Stimulated activated CD4-positive, alpha-beta T cell treated with anti-CD3 and anti-CD28 coated beads, Interleukin-1b, Interleukin-23, amount 100 ng/mL, for 1 hour (primary cell): ENCODE measurements at places on chromosomes 12 and 14.

DNA sequence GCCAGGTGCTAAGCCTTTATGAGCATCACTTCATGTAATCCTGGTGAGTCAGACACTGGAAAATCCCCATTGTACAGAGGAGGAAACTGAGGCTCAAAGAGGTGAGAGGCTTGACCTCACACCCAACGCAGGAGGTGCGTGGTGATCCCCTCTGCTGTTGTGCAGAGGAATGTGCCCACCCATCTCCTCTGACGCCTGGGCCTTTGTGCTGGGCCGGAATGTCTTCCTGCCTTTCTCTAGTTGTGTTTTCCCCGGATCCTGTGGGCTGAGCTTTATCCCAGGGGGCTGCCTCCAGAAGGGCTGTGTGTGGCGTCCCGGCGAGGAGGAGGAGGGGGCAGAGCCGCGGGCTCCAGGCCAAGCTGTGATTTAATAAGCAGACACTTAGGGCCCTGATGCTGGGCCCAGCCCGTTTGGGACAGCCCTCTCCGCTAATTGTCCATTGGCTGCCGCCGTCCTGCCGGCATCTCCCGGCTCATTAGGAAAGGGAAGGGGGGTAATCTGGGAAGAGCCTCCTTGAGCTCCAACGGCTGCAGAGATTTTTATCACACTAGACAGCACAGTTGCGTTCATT lies 653.6 kb downstream of the MED13L start:
- no peak for DNase-seq

- no peak for DNase-seq
Measured at GRCh38 chr14:103317976-103318580, 16.0 kb upstream of the EIF5 start.

DNA sequence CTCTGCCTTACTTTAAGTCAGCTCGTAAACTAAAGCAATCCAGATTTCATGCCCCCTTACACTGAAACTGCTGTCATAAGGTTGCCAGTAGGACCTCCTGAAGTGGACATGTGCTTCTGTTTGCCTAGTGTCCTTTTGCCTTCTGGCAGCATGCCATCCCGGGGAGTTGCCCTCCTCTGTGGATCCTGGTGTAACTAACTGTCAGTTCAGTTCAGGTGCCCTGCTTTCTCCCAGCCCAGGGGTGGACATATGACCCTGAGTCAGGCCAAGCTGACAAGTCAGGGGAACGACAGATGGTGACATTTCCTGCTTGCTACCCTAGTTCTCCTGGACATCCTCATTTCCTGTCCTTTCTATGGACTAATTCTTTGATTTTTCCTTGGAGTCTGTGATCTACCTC lies 25.6 kb downstream of the AKAP6 start:
- DNase-seq: no peak

DNA sequence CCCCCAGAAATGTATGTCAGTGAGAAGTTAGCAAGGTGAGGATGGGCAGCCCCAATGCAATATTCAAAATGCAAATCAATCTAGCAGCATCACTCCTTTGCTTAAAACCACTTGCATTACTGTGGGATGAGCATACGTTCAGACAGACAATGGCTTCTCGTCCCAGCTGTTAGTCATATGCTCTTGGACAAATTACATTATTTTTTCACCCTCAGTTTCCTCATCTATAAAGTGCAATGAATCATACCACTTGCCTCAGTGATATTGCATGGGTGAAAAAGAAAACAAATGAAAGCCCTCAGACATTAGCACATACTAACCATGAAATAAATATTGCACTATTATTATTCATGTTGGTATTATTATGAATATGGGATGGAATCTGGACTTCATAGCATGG lies 132.3 kb downstream of the C12orf75 start:
- no peak for DNase-seq

- DNase-seq: no peak
Measured at GRCh38 chr12:118870551-118870950, 110.8 kb upstream of the SRRM4 start.

DNA sequence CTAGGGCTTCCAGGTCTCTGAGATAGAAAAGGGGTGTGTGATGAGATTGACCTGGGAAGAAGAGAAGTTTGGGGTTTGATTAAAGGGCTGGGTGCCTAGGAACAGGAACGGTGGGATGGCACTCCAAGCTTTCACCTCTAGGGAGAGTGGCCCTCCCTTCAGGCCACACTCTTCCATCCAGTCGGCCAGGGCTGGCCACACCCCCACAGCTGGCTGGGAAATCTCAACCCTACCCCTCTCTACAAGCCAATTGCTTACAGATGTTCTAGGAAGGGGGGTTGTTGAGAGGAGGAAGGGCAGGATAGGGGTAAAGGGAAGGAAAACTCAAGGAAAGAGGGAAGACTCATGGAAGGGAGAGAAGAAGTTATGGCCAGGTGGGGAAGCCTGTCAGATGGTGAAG lies 6.6 kb upstream of the ITGA5 start:
- no peak for DNase-seq

GRCh38 chr12:15194456-15195368 lies 26.5 kb downstream of the RERG start:
- DNase-seq: no peak

GRCh38 chr14:69749956-69750355 lies 17.0 kb upstream of the SRSF5 start:
- no peak for DNase-seq

- DNase-seq: no peak
Measured at GRCh38 chr14:66509874-66510273, 1.9 kb downstream of the GPHN start.

DNA sequence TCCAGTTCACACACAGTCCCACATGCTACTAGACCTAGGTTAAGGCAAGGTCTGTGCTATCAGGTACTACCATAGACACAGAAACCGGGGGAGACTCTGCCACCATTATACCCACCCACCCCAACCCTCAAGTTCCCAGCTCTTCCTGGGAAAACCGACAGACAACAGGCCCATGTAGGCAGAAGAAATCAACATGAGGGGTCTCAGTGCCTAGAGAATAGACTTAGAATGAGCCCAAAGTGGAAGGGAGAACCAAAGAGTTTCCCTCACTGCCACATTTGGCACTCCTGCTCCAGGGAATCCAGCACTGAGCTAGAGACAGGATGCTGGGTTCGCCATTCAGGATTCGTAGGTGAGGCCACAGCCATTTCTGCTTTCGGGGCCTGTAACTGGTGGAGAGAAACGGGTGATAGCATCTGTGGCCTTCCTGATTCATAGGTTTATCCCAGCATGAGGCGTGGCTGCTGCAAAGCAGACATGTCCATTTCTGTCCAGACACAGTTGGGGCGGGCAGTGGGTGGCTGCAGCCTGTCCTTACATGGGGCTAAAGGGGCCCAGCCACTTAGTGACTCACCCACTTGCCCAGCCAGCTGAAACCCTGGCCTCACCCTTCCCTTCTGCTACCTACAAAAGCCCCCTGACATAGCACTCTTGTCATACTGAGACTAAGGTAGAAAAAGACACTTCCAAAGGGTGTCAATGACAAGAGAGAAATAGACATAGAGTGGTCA lies 69.4 kb downstream of the IRF2BPL start:
- no peak for DNase-seq

GRCh38 chr12:65585648-65586602 lies 238.4 kb upstream of the HMGA2 start:
- DNase-seq: no peak

DNA sequence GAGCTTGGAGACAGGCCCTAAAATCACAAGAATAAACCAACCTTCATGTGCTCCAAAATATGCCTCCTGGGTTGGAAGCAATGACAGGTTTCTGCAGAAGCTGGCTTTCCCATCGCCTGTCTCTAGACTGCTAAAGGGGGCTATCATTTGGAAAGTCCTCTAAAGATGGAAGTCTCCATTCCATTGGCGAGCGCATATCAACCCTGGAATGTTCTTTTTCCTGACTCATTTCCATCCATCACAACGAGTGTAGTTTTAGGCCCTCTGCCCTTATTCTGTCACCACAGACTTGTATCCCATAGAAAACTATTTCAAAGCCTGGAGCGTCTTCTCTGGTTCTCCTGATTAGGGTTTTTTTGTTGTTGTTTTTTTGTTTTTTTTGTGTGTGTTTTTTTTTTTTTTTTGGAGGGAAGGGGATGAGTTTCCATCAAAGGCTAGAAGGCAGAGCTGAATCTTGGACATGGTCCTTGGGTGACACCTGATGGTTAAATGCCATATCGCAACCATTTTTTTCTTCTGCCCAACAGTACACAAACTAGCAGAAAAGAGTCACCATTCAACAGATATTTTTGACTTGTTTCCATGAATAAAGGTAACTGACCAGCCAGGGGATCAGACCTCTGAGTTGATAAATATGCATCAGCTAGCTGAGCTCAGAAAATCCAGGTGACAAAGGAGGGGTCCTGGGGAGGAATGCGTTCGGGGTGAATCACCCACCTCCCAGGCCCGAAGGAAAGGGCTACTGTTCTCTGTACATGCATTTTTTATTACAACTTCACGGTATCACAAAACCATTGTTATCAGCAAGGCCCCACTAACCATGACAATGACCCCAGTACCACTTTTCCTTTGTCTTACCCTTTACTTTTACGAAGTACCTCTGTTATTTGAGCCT lies 40.5 kb downstream of the KCNA5 start:
- no peak for DNase-seq

DNA sequence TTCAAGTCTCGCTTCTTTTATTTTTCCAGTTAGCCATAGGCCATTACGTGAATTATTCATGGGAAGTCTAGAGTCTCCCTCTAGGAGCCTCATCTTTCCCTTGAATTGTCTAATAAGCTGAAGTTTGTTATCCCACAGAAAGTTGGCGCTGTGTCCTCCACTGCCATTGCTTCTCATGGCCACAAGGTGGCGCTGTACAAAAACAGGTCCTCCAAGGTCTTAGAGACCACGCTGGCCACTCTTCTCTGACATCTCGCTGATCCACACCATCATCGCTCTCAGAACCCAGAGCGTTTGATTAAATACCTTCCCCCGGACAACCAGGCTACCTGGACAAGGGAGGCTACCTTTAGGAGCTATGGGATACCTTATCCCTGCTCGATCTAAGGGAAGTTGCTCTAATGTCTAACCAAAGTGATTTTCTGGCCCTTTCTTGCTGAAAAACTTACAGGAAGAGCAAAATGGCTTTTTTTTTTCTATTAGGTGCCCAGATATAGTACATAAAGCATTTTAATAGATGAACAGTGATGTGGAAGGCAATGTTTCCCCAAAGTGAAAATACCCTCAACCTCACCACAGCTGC lies 110.0 kb downstream of the CCDC60 start:
- no peak for DNase-seq

DNA sequence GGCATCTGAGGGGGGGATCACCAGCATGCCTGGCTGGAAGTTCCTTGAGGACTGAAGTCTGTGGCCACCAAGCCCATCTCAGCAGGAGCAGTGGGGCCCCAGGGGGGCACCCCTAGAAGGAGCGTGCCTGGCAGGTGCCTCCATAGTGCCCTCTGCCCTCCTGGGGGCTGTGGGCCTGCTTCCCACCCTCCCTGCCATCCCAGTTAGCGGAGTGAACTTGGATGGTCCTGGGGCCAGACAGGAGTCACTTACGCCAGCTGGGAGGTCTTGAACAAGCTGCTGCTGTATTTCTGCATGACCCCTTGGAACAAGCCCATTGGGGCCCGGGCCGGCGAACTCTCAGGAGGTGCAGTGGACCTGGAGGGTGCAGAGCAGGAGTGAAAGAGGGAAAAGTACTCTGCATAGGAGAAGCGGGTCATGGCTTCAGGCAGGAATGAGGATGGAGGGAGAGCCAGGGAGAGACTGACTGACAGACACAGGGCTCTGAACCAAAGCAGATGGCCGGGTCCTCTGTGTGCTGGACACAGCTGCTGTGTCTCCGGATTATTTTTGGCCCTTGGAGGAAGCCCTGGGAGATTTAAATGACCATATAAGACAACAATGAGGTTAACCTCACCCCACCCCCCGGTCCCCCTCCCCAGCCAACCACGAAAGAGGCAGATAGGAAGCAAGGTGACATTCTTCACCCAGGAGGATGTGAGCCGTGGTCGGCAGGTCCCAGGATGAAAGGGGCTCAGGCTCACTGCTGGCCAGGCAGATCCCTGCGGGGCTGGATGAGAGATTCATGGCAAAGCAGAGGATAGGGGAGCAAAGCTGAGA lies 19.6 kb downstream of the ASB2 start:
- DNase-seq: no peak

- no peak for DNase-seq
Measured at GRCh38 chr14:71995741-71996140, 63.5 kb downstream of the RGS6 start.

DNA sequence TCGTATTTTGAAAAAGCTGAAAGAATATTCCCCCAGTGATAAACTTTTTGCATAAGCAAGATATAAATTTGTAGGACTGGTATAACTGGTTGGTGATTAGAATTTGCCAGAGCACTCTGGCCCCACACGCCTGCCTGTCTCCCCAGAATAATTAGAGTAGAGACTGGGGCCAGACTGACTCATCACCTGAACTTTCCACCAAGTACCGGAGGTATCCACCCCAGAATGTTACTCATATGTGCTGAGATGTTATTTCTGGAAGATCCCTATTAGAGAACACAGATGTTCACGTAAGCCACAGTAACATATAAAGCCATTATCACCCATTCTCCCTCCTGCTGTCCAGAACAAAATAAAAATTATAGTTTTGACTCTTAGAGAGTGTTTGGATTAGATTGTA lies 49.5 kb upstream of the PIWIL1 start:
- DNase-seq: no peak

DNA sequence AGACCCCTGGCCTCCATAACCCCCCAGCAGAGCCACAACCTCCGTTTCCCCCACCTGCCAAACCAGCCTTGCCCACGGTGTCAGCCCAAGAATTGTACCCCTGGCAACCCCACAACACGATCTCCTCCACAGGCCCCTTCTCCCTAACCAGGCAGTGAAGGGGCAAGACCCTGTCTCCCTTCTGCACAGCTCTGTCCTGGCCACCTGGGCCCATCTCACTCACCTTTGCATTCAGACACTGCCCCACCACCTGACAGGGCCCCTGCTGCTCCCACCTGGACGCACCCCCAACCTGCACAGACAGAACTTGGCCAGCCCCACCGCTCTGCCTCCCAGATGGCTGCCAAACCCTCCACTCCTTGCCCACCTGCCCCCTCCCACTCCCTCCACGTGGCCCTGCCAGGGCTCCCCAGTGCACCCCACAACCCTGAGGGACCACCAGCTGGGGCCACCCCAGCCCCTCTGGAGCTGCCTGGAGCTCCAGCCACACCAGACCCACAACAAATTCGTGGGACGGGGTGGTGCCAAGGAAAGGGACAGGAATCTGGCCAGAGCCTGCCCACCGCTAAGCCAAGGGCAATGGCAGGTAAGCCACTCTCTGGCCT lies 11.8 kb downstream of the AHNAK2 start:
- no peak for DNase-seq

DNA sequence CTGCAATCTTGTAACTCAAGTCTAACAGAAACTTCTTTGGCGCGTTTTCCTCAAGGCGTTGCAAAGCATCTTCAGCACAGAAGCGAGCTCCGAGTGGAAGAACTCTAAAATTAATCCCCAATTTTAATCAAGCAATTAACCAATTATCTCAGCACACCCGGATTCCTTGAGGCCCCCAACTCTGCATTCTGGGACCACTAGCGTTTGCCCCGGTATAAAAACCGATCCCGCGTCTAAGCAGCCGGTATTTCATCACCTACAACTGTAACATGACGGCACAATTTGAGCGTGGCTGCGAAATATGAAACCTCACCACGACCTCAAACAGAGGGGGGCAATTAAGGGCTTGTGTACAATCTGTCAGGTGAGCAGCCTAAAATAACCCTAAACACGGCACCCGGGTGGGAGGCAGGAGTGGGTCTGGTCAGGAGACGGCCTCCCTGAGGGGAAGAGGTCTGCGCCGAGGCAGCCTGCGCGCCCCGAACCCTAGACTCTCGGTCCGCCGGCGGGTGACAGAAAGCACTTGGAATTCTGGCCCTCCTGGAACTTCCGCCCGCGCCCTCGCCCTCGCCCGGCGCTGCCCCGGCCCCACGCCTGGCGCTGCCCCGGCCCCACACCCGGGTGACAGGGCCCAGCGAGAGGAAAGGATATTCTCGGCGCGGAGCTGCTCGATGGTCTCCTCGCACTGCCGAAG lies 594 bp downstream of the ZCCHC8 start:
- DNase-seq: peak; percentile 8
